ENCODE measurements at places on chromosomes 16 and 17. TPM values are rescaled to one million over a fixed set of nuclear protein-coding genes. Genes with fewer than 3 reads are reported as not detected.

DNA sequence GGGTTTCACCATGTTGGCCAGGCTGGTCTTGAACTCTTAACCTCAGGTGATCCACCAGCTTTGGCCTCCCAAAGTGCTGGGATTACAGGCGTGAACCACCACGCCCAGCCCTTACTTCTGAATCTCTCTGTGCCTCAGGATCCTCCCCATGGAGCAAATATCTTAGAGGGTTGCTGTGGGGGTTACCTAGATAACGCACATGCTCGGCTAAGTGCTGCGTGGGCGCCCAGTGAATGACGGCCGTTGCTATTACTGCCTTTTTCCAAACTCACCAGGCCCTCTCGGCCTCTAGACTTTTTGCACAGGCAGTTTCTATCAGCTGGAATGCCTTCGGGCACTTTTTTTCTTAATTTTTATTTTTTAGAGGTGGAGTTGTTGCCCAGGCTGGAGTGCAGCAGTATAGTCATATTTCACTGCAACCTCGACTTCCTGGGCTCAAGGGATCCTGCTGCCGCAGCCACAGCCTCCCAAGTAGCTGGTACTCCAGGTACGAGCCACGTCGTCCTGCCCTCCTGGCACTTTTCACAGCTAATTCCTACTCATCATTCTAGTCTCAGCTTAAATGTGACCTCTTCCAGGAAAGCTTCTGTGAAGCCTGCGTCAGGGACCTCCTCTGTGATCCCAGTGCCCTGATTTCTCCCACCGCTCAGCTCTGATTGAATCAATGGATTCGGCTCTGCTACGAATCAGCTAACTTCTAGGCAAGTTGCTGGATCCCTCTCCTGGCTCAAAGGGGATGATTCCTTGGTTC, 8.6 kb downstream of the CCDC102A start:
- DNase-seq, result no peak

- peak; percentile 45 for DNase-seq
Measured at GRCh38 chr16:89119166-89119621, 25.5 kb downstream of the ACSF3 start.

- no peak for DNase-seq
Measured at GRCh38 chr16:48126801-48127644, 28.8 kb downstream of the ABCC12 start.

DNA sequence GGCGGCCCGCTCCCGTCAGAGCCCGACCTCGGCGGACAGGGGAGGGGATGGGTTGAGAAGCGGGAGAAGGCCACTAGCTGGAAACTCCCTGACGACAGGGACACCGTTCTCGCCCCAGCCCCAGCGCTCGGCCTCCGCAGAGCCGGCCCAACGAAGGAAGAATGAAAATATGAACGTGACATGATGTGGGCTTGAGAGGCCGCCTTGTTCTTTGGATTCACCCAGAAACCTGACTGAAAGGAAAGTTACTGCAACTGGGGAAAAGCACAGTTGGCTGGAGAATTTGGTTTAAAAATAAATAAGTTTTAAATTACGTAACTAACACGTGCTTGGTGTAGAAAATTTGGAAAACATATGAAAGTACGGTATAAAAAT, 21.1 kb downstream of the NPTX1 start:
- no peak for DNase-seq

- peak; percentile 37 for DNase-seq
Measured at GRCh38 chr17:80815151-80815681, 176.4 kb upstream of the CHMP6 start.

DNA sequence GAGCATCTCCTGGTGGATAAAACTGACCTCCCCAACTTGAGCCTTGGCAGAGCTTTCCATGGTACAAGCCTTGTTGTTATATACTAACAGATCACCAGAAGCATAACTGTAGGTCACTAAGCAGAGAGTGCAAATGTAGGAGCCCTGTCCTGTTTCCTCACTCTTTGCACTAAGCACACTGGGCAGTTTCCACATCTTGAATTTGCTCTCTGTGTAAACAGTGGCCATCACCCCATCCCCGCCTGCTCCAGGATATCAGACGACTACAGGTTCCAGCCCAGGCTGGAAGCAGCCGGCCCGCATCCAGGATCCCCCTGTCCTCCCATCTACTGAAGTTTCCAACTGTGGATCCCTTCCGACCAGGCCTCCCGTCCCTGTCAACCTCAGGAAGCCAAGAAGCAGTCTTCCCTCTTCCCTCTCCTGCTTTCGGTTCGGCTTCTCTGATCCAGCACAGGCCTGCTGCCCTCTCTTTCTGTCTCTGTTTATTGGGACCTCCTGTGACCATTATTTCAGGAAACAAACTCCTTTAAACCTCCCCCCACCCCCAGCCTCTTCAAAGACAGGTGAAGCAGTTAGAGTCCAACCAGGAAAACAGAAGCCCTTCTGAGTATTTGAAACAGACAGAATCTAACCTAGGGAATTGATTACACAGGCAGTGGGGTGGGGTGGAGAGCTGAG, 22.6 kb upstream of the CACNG4 start:
- no peak for DNase-seq

DNA sequence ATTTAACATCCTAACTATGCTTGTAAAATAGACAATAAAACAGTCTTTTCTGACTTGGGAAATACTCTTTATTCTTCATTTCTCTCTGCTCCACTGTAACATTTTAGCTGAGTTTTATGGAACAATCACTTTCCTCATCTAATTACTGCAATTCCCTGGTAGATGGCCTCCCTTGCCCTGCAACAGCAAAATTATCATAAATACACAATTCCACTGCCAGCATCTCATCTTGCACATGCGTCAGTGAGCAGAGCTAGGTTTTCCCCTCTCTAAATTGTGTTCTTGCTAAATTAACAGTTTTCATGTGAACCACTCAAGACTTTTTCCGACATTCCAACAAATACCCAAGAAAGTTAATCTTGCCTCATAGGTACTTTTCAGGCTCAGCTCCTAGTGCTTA, 920.9 kb upstream of the GOT2 start:
- no peak for DNase-seq

DNA sequence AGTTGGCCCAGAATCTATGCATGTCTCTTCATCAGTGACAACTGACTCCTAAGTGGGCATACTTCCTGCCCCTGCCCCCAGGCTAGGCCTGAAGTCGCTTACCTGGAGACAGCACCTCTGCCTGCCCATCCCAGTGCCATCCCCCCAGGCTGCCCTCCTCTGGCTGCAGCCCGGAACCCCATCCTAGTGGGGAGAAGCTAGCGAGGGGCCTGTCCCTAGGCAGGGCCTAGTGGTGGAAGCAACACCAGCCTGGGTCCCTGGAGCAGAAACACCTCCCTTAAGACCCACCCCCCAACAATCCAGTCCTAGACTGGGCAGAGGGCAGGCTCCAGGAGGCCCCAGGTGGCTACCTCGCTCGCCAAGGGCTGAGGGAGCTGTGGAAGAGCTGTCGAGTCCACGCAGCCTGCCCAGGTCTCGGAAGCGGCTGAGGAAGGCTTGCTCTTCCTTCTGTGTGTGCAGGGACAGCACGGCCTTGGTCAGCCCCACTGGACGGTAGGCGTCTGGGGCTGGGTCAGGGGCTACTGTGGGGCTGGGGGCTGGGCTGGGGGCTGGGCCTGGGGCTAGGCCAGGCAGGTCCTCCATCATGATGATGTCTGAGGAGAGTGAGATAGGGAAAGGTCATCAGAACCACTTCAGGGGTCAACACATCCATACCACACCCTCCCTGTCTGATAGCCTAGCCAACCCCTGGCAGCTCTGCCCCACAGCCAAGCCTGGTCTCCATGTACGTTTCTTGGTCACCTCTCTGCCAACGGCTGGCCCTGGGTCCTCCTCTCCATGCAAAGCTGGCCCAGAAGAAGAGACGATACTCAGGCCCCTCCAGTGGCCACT, 7.6 kb downstream of the PER1 start:
- no peak for DNase-seq

GRCh38 chr17:19262650-19263631, 25.8 kb downstream of the EPN2 start:
- no peak for DNase-seq

GRCh38 chr17:74921026-74921681, 1.9 kb downstream of the USH1G start:
- DNase-seq, result no peak

DNA sequence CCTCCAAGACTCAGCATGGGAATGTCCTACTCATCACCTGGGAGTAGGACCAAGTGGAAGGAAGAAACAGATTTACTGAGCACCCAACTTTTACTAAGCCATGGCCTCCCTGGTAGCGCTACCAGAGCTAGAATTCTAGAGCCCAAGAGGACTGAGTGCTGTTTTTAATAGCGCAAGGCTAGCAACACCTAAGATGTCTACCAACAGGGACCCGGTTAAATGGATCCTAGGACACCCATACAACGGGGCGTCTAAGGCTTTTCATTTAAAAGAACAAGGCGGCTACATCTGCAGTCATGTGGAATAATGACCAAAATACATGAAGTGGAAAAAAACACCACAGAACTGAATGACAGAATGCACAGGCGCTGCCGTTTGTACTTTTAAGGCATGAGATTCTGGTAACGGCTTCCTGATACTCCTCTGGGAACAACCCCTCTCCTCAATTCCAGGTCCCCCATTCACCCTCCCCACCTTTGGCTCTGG, 5.1 kb downstream of the GGA2 start:
- DNase-seq, result no peak

GRCh38 chr16:88526008-88526905, 43.9 kb upstream of the ZC3H18 start:
- no peak for DNase-seq

DNA sequence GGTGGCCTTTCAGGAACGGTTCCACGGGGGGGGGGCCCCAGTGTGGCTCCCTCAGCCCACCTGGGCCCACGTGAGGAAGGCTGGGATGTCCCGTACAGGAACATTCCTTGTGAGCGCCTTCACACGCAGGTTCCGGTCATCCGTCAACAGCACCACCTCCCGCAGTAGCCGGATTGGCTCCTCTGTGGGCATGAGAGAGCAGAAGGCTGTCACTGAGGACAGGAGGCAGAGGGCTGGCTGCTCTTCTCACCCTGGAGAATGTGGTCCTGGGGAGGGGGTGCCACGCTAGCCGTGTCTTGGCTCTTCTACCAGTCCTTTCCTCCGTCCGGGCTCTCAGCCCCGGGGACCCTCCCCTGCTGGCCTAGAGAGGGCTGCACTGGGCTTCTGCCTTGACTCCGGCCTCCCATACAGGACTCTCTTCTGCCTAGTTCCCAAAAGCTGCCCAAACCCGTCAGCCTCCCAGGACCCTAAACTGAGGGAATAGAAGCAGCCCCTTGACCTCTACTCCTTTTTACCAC, 6.6 kb downstream of the HIC1 start:
- no peak for DNase-seq

- no peak for DNase-seq
Measured at GRCh38 chr16:77443357-77444146, 8.7 kb upstream of the ADAMTS18 start.

GRCh38 chr17:61406971-61407911, 7.6 kb downstream of the TBX2 start:
- DNase-seq, result peak; percentile 40

GRCh38 chr17:17782523-17783115, 54.2 kb downstream of the SREBF1 start:
- no peak for DNase-seq

- DNase-seq, result no peak
Measured at GRCh38 chr16:66920924-66921680, 2.4 kb upstream of the CDH16 start.

Gene KIF18B
- 3.4 TPM for total RNA-seq

Gene UMOD
- total RNA-seq, result not detected

Gene SLC9A5
- 1.2 TPM for total RNA-seq

Gene FOXK2
- 67.7 TPM for total RNA-seq

Gene SAMD14
- 0.53 TPM for total RNA-seq

Gene CES1
- total RNA-seq, result 3.0 TPM

Gene DPEP2
- total RNA-seq, result 1.1 TPM

All from Peyer's patch (tissue), 4 donors.